ENCODE measurements at places on chromosomes 1 and 21. TPM values are rescaled to one million over a fixed set of nuclear protein-coding genes. Genes with fewer than 3 reads are reported as not detected.
A peak's percentile ranks its signal among the peaks of the same experiment; 100 is the strongest.

- no peak for DNase-seq
- H3K27me3 ChIP-seq = no peaks in the 10 kb centered on the region
- no peak overlapping the region for H3K27ac ChIP-seq
- H3K36me3 ChIP-seq = no peaks in the 10 kb centered on the region
- H3K4me1 ChIP-seq = peaks cover 18% of the 10 kb centered on the region
These were observed 876 bp upstream of the CATSPERE start for GRCh38 chr1:244460197-244460596.

- peaks cover 6% of the 10 kb centered on the region for H3K36me3 ChIP-seq
- H3K4me1 ChIP-seq = peaks cover 21% of the 10 kb centered on the region
- no peaks in the 10 kb centered on the region for H3K27me3 ChIP-seq
- no peak overlapping the region for H3K27ac ChIP-seq
- DNase-seq = peak; percentile 18
These were observed 143.6 kb downstream of the SLC45A1 start for GRCh38 chr1:8461351-8462110.

- no peak for DNase-seq
- H3K4me1 ChIP-seq = no peaks in the 10 kb centered on the region
- H3K4me3 ChIP-seq = no peak overlapping the region
- H3K36me3 ChIP-seq = no peaks in the 10 kb centered on the region
- no peaks in the 10 kb centered on the region for H3K27me3 ChIP-seq
- H3K27ac ChIP-seq = no peak overlapping the region
These were observed 180.3 kb upstream of the ZC3H12A start for GRCh38 chr1:37294096-37294495.

- DNase-seq = no peak
- no peak overlapping the region for H3K4me3 ChIP-seq
- no peaks in the 10 kb centered on the region for H3K36me3 ChIP-seq
- H3K27me3 ChIP-seq = no peaks in the 10 kb centered on the region
These were observed 43.4 kb downstream of the PLPP3 start for GRCh38 chr1:56535939-56536338.

- no peak overlapping the region for H3K4me3 ChIP-seq
- H3K27me3 ChIP-seq = no peaks in the 10 kb centered on the region
- no peak for DNase-seq
- H3K27ac ChIP-seq = no peak overlapping the region
- H3K4me1 ChIP-seq = no peaks in the 10 kb centered on the region
- H3K36me3 ChIP-seq = no peaks in the 10 kb centered on the region
These were observed 404.8 kb downstream of the DUSP10 start for GRCh38 chr1:221337106-221337505.

DNA sequence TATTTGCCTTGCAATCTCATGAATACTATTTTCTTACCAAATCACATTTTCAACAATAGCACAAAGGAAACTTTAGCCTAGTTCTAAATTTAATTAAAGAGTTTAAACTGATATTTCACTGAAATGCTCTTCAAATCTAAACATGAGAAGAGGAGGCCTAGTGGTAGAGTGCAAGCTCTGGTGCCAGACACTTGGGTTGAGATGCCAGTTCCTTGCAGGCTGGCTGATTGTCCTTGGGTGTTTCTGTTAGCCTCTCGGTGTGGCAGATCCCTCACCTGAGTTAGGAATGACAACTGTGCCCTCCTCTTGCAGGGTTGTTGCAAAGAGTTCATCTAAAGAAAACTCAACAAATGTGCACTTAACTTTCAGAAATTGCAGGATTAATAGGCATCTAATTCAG, 12.5 kb downstream of the ZBTB21 start:
- H3K36me3 ChIP-seq = peaks cover 34% of the 10 kb centered on the region
- H3K27me3 ChIP-seq = no peaks in the 10 kb centered on the region
- no peak for DNase-seq
- H3K4me3 ChIP-seq = no peak overlapping the region
- H3K27ac ChIP-seq = no peak overlapping the region
- H3K4me1 ChIP-seq = no peaks in the 10 kb centered on the region

DNA sequence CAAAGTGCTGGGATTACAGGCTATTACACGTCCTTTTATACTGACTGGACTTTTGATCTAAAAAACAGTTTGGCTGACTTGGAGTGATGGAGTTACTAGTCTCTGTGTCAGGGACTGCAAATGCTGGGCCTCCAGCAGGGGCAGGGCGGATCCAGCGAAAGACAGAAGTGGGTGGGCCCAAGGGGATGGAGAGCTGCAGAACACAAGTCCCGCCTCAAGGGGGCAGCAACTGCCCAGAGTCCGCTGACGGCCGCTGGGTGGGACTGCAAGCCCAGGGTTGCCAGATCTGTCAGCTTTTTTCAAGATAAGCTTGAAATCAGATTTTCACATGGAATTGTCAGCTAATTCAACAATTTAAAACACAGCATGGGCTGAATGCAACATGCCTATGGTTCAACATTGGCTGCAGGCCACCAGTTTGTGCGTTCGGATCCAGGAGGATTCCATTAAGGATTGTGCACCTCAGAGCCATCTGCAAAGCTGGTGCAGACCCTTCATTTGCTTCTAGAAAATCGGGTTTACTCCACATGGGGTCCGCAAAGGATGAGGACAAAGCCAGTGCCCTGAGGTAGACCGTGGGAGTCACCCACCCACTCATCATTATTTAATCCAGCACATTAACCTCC, 10.7 kb downstream of the STMN1 start:
- H3K27me3 ChIP-seq = no peaks in the 10 kb centered on the region
- no peak overlapping the region for H3K27ac ChIP-seq
- H3K36me3 ChIP-seq = peaks cover 18% of the 10 kb centered on the region
- peak; percentile 85 for DNase-seq

Gene HFM1
- total RNA-seq = not detected

GRCh38 chr1:39890273-39890672, 7.0 kb upstream of the TRIT1 start:
- no peak overlapping the region for H3K27ac ChIP-seq
- no peak for DNase-seq
- no peaks in the 10 kb centered on the region for H3K36me3 ChIP-seq
- no peak overlapping the region for H3K4me3 ChIP-seq

GRCh38 chr1:12592496-12592895, 25.5 kb downstream of the DHRS3 start:
- DNase-seq = no peak
- no peak overlapping the region for H3K4me3 ChIP-seq
- peaks cover 8% of the 10 kb centered on the region for H3K27me3 ChIP-seq
- peaks cover 13% of the 10 kb centered on the region for H3K4me1 ChIP-seq

- no peak overlapping the region for H3K4me3 ChIP-seq
- no peaks in the 10 kb centered on the region for H3K27me3 ChIP-seq
- H3K27ac ChIP-seq = no peak overlapping the region
- peaks cover 6% of the 10 kb centered on the region for H3K36me3 ChIP-seq
These were observed 39.6 kb upstream of the PRSS38 start for GRCh38 chr1:227775841-227776240.

Gene MTF1
- total RNA-seq = 24.7 TPM

Gene NUP133
- 36.5 TPM for total RNA-seq

- peaks cover 56% of the 10 kb centered on the region for H3K36me3 ChIP-seq
- no peak for DNase-seq
- H3K4me3 ChIP-seq = no peak overlapping the region
- H3K27ac ChIP-seq = no peak overlapping the region
These were observed 11.9 kb downstream of the TRIM11 start for GRCh38 chr1:228394571-228395394.

Gene KCNJ9
- not detected for total RNA-seq

Gene CELA2B
- total RNA-seq = not detected

GRCh38 chr1:153058826-153059784, 1.8 kb upstream of the SPRR2A start:
- no peaks in the 10 kb centered on the region for H3K4me1 ChIP-seq
- H3K27me3 ChIP-seq = no peaks in the 10 kb centered on the region
- no peak for DNase-seq
- no peak overlapping the region for H3K4me3 ChIP-seq

DNA sequence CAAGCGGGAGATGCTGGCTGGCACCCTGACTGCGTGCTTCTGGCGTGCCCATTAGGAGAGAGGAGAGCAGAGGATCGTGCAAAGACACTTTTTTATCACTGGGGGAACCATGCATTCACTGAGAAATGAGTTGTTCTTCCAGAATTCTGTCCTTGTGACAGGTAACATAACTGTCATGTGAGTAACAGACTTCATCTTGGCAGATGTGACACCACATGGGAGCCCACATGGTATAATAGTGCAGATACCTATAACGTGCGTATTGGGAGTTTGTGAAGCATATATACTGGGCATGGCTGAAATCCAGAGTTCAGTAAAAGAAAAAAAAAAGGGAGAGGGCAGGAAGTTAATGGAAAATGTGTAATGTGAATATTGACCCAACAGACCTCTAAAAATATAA, 159.6 kb upstream of the BACE2 start:
- no peaks in the 10 kb centered on the region for H3K36me3 ChIP-seq
- H3K27ac ChIP-seq = no peak overlapping the region
- no peaks in the 10 kb centered on the region for H3K27me3 ChIP-seq
- H3K4me3 ChIP-seq = no peak overlapping the region

Gene TNFRSF18
- 20.5 TPM for total RNA-seq

DNA sequence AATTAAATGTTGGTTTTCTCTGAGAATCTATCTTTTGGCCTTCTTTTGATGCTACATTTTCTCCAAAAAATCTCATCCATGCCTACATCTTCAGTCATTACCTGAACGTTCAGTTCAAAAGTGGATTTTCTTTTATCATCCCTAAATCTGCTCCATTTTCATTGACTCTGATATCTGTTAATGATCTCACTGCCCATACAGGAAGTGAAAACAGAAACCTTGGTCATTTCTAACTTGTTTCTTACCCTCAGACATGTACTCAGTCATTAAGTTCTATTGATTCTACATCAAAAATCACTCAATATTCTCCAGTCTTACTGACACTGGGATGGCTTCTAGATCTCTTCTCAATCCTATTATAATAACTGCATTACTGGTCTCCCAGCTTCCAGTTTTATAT, 22.7 kb downstream of the PRKACB start:
- peaks cover 50% of the 10 kb centered on the region for H3K4me1 ChIP-seq
- no peak overlapping the region for H3K4me3 ChIP-seq
- H3K27ac ChIP-seq = peak overlapping the region; percentile 27
- DNase-seq = no peak

Gene HTR6
- total RNA-seq = 0.16 TPM

DNA sequence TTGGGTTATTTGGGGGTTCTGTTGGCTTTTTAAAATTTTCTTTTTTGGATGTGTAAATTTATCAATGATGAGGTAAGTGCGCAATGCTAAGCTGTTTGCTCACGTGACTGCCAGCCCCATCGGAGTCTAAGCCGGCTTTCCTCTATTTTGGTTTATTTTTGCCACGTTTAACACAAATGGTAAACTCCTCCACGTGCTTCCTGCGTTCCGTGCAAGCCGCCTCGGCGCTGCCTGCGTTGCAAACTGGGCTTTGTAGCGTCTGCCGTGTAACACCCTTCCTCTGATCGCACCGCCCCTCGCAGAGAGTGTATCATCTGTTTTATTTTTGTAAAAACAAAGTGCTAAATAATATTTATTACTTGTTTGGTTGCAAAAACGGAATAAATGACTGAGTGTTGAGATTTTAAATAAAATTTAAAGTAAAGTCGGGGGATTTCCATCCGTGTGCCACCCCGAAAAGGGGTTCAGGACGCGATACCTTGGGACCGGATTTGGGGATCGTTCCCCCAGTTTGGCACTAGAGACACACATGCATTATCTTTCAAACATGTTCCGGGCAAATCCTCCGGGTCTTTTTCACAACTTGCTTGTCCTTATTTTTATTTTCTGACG, 3.1 kb downstream of the OLIG2 start:
- no peak overlapping the region for H3K27ac ChIP-seq
- peaks cover 12% of the 10 kb centered on the region for H3K4me1 ChIP-seq
- peak; percentile 31 for DNase-seq
- H3K4me3 ChIP-seq = no peak overlapping the region
- H3K36me3 ChIP-seq = no peaks in the 10 kb centered on the region
- peaks cover 21% of the 10 kb centered on the region for H3K27me3 ChIP-seq

Gene HSPA6
- total RNA-seq = not detected

Gene F3
- total RNA-seq = not detected

DNA sequence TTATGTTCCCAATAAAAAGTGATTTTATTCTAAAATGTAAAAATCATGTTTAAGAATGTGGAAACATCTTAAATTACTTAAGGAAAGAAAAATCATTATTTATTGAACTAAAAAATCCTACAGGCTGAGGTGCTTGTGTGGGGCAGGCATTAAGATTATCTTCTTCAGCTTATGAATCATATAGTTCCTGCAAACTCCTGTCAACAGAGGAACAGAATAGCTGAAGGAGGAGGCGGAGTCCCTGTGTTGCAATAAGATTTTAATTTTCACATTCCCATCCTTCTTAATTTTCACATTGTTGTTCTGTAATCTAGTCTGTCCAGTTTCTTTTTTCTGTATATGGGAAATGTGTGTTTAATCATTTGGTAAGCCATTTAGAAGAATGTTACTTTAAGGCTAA, 20.6 kb upstream of the OLFML3 start:
- H3K27me3 ChIP-seq = no peaks in the 10 kb centered on the region
- no peak overlapping the region for H3K4me3 ChIP-seq
- no peaks in the 10 kb centered on the region for H3K4me1 ChIP-seq
- no peak for DNase-seq
- no peak overlapping the region for H3K27ac ChIP-seq

DNA sequence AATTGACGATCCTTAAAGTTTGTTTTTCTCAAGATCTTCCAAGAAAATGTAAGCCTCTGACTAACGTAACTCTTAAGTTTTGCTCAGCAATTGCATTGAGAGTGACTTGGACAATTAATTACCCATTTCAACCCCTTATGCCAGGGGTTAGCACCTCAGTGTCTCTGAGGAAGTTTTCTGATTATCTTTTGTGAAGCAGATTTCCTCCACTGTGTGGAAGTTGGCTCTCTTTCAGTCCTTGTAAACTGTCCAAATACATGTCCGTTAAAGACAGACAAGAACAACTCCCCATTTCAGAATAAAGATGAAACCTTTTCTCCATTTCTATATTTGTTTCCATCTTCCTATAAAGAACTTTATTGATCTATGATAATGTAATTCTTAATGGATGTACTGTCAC, 296.4 kb upstream of the FMN2 start:
- no peaks in the 10 kb centered on the region for H3K4me1 ChIP-seq
- H3K4me3 ChIP-seq = no peak overlapping the region
- H3K36me3 ChIP-seq = no peaks in the 10 kb centered on the region
- no peak overlapping the region for H3K27ac ChIP-seq
- no peak for DNase-seq

Measured in T-cell (primary cell).